Stimulated activated CD4-positive, alpha-beta T cell treated with anti-CD3 and anti-CD28 coated beads, Interleukin-4, amount 100 ng/mL, for 1 hour (primary cell): ENCODE measurements at places on chromosomes 16 and 17.

DNA sequence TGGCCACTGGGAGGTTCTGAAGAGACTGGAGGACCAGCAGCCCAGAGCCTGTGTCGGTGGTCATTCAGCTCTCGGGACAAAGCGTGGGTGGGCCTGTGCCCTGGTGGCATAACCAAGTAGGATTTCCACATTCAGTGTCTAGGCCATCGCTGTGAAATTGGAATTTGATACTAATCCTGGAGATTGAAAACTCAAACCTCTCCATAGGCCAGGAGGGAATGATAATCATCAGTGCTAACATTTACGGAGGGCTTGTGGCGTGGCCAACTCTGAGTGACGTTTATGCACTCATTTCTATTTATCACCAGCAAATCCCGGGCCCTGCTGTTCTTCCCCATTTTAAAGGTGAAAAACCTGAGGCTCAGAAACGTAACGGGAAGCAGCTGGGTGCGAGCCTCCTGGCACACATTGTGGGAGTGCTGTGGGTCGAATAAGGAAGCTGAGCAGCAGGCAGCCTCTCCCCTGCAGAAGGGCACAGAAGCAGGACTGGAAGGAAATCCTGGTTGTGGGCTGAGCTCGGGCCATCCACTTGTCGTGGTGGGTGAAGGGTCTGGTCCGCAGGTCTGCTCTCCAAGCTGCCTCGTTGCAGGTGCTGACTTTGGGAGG lies 33.1 kb downstream of the RAI1 start:
- DNase-seq: no peak

DNA sequence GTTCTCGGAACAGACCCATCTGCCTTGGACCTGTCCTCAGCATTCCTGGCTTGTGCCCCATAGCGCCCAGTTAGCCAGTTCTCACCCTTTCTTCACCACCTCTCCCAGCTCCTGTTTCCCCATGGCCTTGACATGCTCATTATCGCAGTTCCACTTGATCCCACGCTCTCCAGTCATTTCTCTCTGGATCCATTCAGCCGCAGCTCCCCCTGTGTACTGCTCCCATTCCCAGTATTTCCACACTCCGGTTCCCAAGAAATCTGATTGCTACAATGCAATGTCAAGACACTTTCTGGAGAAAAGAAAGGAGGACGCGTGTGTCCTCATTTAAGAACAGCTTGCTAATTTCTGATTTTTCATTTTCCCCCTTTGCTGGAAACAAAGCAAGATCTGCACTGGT lies 55.4 kb downstream of the TMEM186 start:
- DNase-seq: no peak

- DNase-seq: no peak
These were observed 65.3 kb downstream of the RMI2 start for GRCh38 chr16:11410376-11411058.

DNA sequence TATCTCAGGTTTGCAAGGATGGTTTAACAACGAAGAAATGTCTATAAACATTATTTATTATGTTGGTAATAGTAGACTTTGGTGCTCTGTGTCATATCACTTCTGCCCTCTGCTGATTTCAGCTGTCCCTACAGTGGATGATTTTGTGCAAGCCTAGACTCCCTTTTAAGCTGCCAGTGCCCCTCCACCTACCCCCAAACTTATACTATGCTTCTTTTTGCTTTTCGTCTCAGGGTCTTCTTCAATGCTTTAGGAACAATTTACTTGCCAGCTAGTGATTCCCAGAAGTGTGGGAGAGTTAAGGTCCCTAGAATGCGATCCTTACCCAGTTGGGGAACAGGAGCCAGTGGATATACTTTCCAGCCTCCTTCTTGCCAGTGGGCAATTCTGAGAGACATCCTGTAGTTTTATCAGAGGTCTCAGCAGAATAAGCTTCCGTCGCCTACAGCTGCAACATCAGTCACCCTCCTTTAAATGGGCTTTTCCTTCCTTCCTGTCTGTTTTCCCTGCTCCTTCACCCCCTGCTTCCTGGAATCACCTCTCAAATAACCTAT lies 4.1 kb downstream of the ICAM2 start:
- no peak for DNase-seq

DNA sequence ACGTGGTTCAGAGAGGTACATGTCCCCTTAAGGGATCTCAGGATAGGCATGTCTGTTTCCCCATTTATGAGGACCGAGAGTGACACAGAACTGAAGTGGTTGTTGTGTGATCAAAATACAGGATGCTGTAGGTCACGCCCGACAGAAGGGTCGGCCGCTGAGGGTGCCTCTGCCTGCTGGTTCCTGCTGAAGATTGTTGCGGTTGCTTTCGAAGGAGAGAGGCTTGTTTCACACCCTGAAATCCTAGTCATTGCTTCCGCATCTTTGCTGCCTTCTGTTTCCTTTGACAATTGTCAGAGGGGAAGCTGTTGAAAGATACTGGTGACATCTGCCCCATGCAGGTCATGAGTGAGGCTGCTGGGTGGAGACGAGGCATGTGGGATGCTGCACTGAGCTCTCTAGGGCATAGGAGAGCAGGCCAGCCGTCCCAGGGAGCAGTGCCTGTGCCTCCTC lies 3.8 kb upstream of the NAT9 start:
- DNase-seq: peak; percentile 34

DNA sequence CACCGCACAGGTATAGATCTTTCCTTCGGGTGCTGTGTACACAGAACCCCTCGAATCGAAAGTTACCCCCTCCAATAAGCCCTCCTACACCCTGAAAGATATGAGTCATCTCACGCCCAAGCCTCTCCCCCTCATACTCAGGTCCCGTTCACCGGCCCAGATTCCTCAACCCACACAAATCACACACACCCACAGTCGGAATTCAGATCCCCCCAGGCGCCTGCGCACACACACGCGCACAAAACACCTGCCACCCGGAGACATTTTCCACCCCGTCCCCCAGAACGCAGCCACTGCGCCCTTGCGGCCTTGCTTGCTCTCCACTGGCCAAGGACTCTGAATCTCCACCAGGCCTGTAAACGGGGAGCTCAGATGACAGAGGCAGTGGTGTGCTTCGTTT lies 4.9 kb downstream of the JPH3 start:
- DNase-seq: no peak

DNA sequence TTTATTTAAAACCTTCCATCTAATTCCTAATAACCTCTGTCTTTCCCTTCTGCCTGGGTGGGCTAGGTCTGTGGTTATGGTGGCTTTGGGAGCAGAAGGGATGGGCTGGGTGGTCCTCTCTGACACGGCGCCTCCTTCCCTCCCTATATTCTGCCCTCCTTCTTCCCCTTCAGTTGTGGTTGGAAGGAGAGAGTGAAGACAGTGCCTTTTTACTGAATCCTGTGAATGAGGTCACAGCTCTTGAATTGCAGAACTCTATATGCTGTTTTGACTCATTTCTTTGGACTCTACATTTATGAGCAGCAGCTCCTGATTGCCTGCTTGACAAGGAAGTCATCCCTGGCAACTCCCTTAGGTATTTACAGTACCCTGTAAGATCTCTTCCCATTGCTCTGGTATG lies 256.0 kb upstream of the ELAC2 start:
- no peak for DNase-seq

- DNase-seq: no peak
These were observed 172.2 kb downstream of the SEC14L1 start for GRCh38 chr17:77312786-77313599.
